ENCODE measurements at places on chromosomes 1 and 21. TPM values are rescaled to one million over a fixed set of nuclear protein-coding genes. Genes with fewer than 3 reads are reported as not detected.

The AMY1C gene
- not detected for total RNA-seq

The SLC45A1 gene
- total RNA-seq, result not detected

The GJA8 gene
- total RNA-seq, result not detected

The RXRG gene
- total RNA-seq, result not detected

The UBE2U gene
- total RNA-seq, result not detected

The CYP4B1 gene
- total RNA-seq, result not detected

The TEDDM1 gene
- not detected for total RNA-seq

The PRELP gene
- total RNA-seq, result under 0.01 TPM

The ST6GALNAC3 gene
- 0.38 TPM for total RNA-seq
